H7 (cell line): ENCODE measurements at places on chromosomes 4 and X.

DNA sequence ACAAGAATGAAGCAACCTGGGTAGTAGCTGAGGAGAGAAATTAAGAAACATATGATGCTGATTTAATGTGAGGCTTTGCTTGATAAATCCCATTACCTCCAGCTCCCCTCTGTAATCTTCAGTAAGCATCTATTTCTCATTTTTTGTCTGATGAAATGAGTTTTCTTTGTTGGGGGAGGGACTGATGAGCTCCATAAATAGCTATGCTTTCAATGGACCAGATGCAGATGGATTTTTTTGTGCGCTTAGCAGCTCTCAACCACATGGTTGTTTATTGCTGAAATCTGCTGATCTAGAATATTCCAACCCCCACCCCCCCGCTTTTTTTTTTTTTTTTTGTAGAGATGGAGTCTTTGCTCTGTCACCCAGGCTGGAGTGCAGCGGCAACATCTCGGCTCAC lies 1082.0 kb downstream of the RAPGEF2 start:
- no peak for DNase-seq

DNA sequence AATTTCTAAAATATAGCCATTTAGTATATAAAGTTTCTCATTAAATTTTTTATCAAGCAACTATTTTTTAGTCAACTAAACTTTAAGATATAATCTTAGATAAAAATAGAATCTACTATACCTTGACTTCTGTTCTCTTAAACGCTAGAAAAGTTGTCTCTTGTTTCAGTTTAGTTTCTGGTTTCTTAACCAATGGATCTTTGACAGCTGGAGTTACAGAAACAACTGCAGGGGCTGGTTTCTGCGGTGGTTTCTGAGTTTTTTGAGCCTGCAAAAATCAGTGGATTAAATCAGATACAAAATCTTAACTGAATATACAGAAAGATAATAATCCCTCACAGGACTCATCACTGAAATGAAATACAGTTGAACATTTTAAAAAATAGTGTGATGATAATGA lies 21.9 kb downstream of the INTS12 start:
- no peak for DNase-seq

DNA sequence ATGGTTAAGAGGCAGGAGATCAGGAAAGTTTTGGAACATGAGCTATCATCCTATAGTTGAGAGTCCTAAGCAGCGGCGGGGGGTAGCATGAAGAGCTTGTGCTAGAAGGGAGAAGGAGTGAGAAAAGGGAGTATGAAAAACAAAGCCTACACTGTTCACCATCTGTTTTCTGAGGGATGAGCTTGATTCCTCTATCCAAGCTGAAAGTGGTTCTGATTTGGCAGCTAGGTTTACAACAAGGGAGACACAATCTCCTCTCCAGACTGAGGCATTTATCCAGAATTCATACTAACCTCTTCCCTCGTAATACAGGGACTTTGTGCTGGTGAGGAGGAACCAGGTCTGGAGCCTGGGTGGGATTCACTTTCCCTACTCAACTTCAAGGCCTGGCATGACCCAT lies 23.5 kb downstream of the TSC22D3 start:
- DNase-seq: no peak

- no peak for DNase-seq
Observed at GRCh38 chrX:24732766-24733500, 39.2 kb downstream of the POLA1 start.

GRCh38 chrX:45322382-45322781 lies 121.7 kb upstream of the DIPK2B start:
- peak; percentile 1 for DNase-seq

- DNase-seq: no peak
Observed at GRCh38 chr4:145351922-145352321, 129.7 kb upstream of the SMAD1 start.

DNA sequence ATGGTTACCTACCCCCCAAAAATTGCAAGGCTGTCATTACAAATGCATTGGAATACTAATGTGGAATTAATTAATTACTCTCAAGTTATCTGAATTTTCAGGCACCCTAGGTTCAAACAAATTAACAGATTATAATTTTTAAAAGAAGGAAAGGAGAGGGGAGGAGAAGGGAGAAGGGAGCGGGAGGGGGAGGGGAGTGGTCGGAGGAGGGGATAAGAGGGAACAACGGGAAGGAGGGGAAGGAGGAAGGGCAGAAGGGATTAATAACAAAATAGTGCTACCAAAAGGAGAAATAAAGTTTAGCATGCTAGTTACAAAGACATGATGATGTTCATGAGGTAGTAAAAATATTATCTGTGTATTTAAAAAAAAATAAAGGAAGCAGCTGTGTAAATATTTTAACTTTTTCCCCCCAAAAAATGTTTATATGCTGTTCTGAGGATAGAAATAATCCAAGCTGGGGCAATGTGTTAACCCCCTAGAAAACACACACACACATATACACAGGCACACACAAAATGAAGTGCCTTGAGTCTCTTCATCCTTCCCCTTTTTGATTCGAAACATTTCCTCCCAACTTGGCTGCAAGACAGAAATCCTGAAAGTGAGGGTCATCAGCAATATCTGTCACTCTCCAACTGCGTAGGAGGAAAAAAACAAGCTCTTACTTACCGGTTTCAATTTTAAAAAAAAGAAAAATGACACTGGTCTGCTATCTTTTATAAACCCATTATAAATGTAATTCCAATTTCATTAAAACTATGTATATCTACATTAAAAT lies 58.8 kb downstream of the PPP3CA start:
- peak; percentile 15 for DNase-seq

DNA sequence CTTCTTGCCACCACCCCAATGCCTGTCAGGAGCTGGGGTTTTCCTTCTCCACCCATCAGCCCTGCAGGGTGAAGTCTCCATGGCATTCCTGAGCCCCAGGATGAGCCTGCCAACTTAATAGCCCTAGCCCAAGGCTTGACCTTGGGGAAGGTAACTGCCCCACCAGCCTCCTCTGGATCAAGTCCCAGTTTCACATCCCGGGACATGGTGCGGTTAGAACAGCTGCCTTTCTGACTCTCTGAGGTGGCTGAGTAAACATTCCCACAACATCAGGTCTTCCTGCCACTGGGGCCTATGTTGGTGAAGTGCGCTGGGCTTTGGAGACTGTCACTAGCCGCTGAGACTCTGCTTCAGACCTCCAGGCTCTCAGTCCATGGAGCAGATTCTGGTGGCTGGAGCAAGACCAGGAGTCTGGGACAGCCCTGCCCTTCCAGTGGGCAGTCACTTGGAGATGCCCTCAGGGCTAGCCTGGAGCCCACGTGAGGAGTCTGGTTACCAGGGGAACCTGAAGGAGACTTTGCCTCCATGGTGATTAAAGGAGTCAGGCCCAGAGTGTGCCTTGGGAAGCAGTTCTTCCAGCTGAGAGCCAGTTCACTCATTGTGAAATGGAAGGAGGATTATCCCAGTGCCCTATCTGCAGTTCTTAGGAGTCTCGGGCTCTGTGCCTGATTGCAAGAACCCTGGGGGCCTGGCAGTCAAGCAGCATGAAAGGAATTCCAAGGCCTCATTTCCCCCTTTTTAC lies 56.8 kb downstream of the SMIM20 start:
- no peak for DNase-seq

GRCh38 chr4:184384056-184384809 lies 90.1 kb downstream of the IRF2 start:
- DNase-seq: no peak
